Activated T-cell treated with anti-CD3 and anti-CD28 coated beads, Interleukin-2, amount 50 U/mL, for 72 hours (primary cell): ENCODE measurements at places on chromosomes 12 and 14. TPM values are rescaled to one million over a fixed set of nuclear protein-coding genes. Genes with fewer than 3 reads are reported as not detected.

CCDC177 gene
- total RNA-seq = not detected

CLEC4D gene
- total RNA-seq = not detected

- peaks cover 12% of the 10 kb centered on the region for H3K4me1 ChIP-seq
- peaks cover 5% of the 10 kb centered on the region for H3K36me3 ChIP-seq
- no peak overlapping the region for H3K4me3 ChIP-seq
- H3K27me3 ChIP-seq = no peaks in the 10 kb centered on the region
- no peak for DNase-seq
These were observed 115.0 kb upstream of the EVL start for GRCh38 chr14:99950181-99950580.

GRCh38 chr12:126038434-126038833 is 973.2 kb downstream of the AACS start:
- H3K36me3 ChIP-seq = no peaks in the 10 kb centered on the region
- no peak overlapping the region for H3K27ac ChIP-seq
- DNase-seq = no peak
- no peaks in the 10 kb centered on the region for H3K27me3 ChIP-seq

KCNH3 gene
- total RNA-seq = 1.7 TPM

PRB2 gene
- not detected for total RNA-seq

DNA sequence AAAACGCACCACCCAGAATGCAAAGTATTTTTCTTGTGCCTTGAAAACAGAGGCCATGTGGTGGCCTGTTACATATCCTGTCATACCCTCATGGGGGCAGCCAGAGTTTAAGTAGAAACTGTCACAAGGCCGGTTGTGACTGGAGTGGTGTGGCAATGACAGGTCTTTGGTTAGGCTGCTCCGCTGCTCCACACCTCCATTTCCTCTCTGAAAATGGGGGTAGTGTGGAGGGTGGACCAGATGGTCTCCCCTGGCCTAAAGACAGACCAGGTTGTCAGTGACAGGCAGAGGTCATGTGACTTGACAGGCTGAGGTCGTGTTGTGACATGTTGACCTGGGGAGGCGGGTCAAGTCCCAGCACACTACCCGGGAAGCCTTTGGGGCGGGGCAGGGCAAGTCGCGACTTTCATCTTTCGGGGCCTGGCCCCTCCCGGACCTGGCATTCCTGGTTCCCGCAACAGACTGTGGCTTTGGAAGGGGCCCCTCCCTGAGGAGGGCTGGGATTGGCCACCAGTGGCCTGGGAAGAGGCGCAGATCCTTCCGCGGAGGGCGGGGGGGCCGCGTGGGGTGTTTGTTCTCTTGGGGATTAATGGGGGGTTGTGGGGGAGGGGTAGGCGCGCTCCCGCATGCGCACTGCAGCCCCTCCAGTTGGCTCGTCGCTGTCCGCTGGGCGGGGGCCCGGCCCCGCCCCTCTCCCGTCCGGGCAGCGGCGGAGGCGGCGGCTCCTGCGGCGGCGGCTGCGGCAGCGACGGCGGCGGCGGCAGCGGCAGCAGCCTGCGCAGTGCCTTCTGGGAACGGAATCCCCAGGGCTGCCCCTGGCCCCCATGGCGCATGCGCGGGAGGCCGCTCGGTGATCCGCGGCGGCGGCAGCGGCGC is at the start of gene MBD6:
Gene MBD6, plus strand, starts transcription at position 814 of the 876 bp plus-strand sequence. CDS start 1,480 bp downstream, outside the sequence.
- peaks cover 14% of the 10 kb centered on the region for H3K36me3 ChIP-seq
- peak within 1 kb of the TSS; percentile 99 for H3K27ac ChIP-seq
- H3K4me1 ChIP-seq = peaks cover 63% of the 10 kb centered on the region
- DNase-seq = peak; percentile 96
- no peaks in the 10 kb centered on the region for H3K27me3 ChIP-seq

DNA sequence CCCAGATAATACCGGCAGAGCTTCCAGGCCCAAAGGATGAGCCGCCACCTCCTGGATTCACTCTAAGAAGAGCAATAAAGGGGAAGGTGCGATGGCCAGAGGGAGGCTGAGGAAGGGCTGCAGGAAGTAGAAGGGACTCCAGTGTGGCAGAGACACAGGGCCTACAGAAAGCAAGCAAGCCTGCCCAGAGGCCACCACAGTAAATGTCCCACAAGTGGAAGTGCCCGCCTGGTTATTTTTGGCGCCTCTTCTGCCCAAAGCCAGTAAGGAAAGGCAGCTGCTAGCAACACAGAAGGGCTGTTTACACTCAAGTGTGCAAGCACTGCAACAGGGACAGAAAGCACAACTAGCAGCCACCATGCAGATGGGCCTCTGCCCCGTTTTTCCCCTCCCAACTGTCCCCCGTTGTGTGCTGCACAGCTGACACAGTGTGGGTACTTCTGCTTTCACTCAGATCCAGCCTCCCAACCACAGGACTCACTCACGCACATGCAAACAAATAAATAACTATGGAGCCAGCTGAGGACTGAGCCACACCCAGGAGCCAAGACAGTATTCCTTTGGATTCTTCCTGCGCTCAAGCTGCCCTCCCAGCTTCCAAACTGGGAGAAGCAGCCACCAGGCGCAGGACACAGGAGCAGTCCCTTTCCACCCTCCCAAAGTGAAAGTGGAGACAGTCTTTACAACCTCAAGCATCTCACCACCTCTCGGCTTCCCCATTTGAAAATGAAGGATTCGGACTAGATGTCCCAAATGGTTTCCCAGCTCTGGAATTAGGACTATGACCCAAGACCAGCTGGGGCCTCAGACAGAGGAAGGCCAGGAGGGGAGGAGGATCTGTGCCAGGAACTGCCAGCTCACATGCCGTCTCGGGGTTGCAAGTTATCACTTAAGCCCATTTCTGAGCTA is 40.0 kb upstream of the PNMA1 start:
- H3K27me3 ChIP-seq = no peaks in the 10 kb centered on the region
- H3K36me3 ChIP-seq = peaks cover 4% of the 10 kb centered on the region
- H3K4me1 ChIP-seq = peaks cover 92% of the 10 kb centered on the region
- peak; percentile 85 for DNase-seq

DNA sequence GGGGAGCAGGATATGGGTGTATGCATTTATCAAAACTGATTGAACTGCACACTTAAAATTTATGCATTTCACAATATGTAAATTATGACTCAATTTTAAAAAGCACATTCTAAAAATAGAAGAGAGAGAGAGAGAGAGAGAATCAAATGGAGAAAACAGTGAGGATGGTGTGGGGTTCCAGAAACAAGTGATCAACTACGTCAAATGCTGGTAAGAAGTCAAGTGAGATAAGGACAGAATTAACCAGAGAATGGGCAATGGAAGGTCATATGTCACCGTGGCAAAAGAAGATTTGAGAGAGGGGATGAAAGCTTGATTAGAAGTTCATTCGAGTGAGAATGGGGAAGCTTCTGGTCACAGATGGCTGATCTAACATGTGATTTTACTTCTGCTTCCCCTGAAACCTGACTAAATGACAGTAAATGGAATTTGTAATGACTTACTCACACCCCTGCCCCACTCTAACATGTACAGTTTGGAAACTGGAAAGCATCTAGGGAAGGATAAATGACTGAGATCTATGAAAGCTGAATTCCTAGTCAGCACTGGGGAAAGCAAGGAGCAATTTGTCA is 276.5 kb upstream of the AMIGO2 start:
- peak; percentile 56 for DNase-seq
- H3K27ac ChIP-seq = peak overlapping the region; percentile 98
- H3K4me1 ChIP-seq = peaks cover 82% of the 10 kb centered on the region
- H3K36me3 ChIP-seq = peaks cover 31% of the 10 kb centered on the region

SLCO1B1 gene
- not detected for total RNA-seq

DNA sequence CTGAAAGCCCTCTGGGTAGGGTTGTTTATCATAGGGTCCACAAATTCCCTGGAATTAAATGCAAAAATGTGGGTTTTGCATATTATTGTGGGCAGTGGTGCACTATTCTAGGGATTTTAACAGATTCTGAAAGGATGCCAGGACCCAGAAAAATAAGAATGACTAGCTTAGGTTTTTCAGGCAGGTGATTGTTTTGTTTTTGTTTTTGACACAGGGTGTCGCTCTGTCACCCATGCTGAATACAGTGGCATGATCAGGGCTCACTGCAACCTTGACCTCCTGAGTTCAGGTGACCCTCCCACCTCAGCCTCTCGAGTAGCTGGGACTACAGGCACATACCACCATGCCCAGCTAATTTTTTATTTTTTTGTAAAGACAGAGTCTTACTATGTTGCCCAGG is 19.2 kb downstream of the GALNT6 start:
- no peak overlapping the region for H3K4me3 ChIP-seq
- H3K27ac ChIP-seq = no peak overlapping the region
- H3K36me3 ChIP-seq = peaks cover 9% of the 10 kb centered on the region
- no peak for DNase-seq
- H3K27me3 ChIP-seq = no peaks in the 10 kb centered on the region
- H3K4me1 ChIP-seq = peaks cover 61% of the 10 kb centered on the region

DNA sequence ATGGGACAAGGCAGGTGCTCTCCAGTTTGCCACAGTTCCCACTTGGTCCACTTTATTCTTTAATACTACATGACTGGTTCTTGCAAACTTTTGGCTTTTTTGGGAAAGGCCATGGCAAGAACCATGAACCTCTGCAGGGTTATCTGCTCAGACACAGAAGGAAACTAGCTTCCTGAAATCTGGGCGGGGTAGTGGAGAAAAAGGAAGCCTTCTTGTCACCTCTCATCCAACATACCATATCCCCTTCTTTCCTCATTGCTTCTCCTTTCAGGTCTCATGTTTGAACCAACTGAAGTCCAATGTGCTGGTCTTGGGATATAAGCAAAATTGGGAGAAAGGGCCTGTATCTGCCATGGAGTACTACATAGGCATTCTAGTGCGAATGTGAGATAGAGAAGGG is 5.5 kb upstream of the KLHL33 start:
- peaks cover 4% of the 10 kb centered on the region for H3K27me3 ChIP-seq
- H3K27ac ChIP-seq = no peak overlapping the region
- H3K4me1 ChIP-seq = peaks cover 24% of the 10 kb centered on the region
- DNase-seq = no peak
- H3K4me3 ChIP-seq = no peak overlapping the region
- H3K36me3 ChIP-seq = no peaks in the 10 kb centered on the region

DNA sequence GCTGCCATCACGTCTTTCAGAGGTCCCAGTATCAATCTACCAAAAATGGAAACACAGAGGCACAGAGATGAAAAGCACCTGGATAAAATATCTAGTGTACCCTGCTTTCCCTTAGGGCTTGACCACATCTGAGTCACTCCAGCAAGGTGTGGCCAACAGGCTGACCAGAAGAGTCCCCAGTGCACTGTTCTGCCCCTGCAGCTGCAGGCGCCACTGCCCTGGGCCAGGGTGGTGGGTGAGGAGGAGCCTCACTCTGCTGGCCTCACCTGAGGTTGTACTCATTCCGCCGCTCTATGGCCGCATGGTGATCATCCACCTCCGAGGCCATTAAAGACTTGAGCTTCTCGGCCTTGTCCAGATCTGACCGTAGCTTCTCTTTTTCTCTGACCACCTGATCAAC is 60.4 kb downstream of the NIN start:
- peaks cover 32% of the 10 kb centered on the region for H3K4me1 ChIP-seq
- peaks cover 33% of the 10 kb centered on the region for H3K36me3 ChIP-seq
- no peak for DNase-seq
- H3K27me3 ChIP-seq = no peaks in the 10 kb centered on the region

ISM2 gene
- total RNA-seq = not detected

GRCh38 chr12:46487567-46488131 is 115.1 kb upstream of the SLC38A2 start:
- no peaks in the 10 kb centered on the region for H3K36me3 ChIP-seq
- no peak overlapping the region for H3K4me3 ChIP-seq
- no peaks in the 10 kb centered on the region for H3K4me1 ChIP-seq
- H3K27me3 ChIP-seq = no peaks in the 10 kb centered on the region

AP4S1 gene
- total RNA-seq = 8.6 TPM

GRCh38 chr14:51327376-51327775 is 87.3 kb downstream of the TMX1 start:
- DNase-seq = no peak
- peaks cover 36% of the 10 kb centered on the region for H3K27me3 ChIP-seq
- peak overlapping the region; percentile 52 for H3K27ac ChIP-seq
- no peak overlapping the region for H3K4me3 ChIP-seq

DNA sequence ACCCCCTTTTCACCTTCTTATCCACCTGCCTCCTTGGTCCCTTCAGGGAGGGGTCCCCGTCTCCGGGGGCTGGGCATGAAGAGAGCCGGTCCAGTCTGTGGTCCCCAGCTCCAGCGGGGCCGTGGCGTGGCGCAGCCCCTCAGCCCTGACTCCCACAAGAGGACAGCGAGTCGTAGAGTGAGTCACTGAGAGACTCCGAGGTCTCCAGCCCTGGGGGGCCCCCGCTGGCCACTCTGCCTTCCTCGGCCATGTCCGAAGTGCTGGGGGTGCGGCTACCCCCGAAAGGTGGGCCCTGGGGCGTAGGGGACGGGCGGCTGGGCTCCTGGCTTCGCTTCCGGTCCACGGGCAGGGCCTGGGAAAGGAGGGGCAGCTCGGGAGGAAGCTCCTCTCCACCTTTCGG is 36.5 kb downstream of the NCKAP5L start:
- no peaks in the 10 kb centered on the region for H3K36me3 ChIP-seq
- no peak overlapping the region for H3K27ac ChIP-seq
- no peak for DNase-seq
- no peak overlapping the region for H3K4me3 ChIP-seq
- H3K4me1 ChIP-seq = no peaks in the 10 kb centered on the region

- H3K27me3 ChIP-seq = no peaks in the 10 kb centered on the region
- H3K4me3 ChIP-seq = peak overlapping the region; percentile 47
- no peaks in the 10 kb centered on the region for H3K36me3 ChIP-seq
- H3K27ac ChIP-seq = peak overlapping the region; percentile 42
These were observed 496.4 kb downstream of the PCNX1 start for GRCh38 chr14:71403656-71404055.

GRCh38 chr14:55938249-55938791 is 179.9 kb upstream of the PELI2 start:
- no peaks in the 10 kb centered on the region for H3K4me1 ChIP-seq
- H3K27ac ChIP-seq = no peak overlapping the region
- no peaks in the 10 kb centered on the region for H3K36me3 ChIP-seq
- no peak for DNase-seq

PRORP gene
- total RNA-seq = 33.0 TPM

TMEM132D gene
- not detected for total RNA-seq

FAM186B gene
- total RNA-seq = 0.82 TPM

DNA sequence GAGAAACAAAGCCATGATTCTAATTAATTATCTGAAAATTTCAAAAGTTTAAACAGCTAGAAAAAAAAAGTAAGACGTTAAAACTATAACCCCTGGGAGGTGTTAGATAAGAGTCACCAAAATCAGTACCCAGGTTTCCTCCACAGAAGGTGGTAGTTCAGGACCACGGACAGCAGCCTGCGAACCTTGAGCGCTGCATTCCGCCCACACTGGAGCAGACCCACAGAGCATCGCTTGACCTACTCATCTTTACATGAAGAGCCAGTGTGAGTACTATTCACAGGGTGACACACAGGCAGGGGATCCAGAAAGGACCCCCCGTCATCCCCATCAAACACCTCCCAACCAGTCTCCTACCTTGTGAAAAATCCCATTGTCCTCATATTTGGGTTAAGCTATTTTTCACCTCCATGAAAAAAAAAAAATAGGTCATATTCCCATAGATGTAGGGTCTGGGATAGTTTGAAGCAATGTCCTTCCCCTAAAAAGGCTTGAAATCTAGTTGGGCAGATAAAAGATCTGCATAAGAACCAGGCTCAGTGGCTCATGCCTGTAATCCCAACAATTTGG is 8.8 kb upstream of the CHGA start:
- H3K4me1 ChIP-seq = no peaks in the 10 kb centered on the region
- H3K27me3 ChIP-seq = peaks cover 12% of the 10 kb centered on the region
- peak; percentile 45 for DNase-seq
- H3K36me3 ChIP-seq = peaks cover 2% of the 10 kb centered on the region

DACT1 gene
- total RNA-seq = 15.1 TPM

SMARCC2 gene
- 99.7 TPM for total RNA-seq

GRCh38 chr14:100965296-100965695 is 61.8 kb upstream of the RTL1 start:
- DNase-seq = no peak
- no peaks in the 10 kb centered on the region for H3K4me1 ChIP-seq
- H3K27ac ChIP-seq = no peak overlapping the region
- no peaks in the 10 kb centered on the region for H3K36me3 ChIP-seq
